ENCODE measurements at places on chromosomes 2 and 18. TPM values are rescaled to one million over a fixed set of nuclear protein-coding genes. Genes with fewer than 3 reads are reported as not detected.

DNA sequence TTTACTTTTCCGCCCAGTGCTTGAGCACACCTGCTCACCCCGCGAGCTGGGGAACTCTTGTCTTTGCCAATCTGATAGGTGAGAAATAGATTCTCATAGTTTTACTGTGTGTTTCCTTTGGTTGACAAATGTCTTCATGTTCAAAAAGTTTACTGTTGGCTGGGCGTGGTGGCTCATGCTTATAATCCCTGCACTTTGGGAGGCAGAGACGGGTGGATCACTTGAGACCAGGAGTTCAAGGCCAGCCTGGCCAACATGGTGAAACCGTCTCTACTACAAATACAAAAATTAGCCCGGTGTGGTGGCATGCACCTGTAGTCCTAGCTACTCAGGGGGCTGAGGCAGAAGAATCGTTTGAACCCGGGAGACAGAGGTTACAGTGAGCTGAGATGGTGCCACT is 10.3 kb downstream of the ODC1 start:
- H3K4me1 ChIP-seq = no peaks in the 10 kb centered on the region
- H3K36me3 ChIP-seq = no peaks in the 10 kb centered on the region
- no peak for DNase-seq
- H3K27ac ChIP-seq = no peak overlapping the region

- H3K36me3 ChIP-seq = no peaks in the 10 kb centered on the region
- no peak overlapping the region for H3K4me3 ChIP-seq
- no peak overlapping the region for H3K27ac ChIP-seq
- DNase-seq = no peak
- no peaks in the 10 kb centered on the region for H3K27me3 ChIP-seq
Measured at GRCh38 chr2:146412625-146413024, 1432.2 kb upstream of the ACVR2A start.

- DNase-seq = peak; percentile 84
- H3K27me3 ChIP-seq = no peaks in the 10 kb centered on the region
- H3K27ac ChIP-seq = no peak overlapping the region
Measured at GRCh38 chr2:10434886-10435819, 13.0 kb downstream of the ODC1 start.

GRCh38 chr18:7904529-7904928 is 337.4 kb downstream of the PTPRM start:
- H3K4me3 ChIP-seq = no peak overlapping the region
- no peaks in the 10 kb centered on the region for H3K4me1 ChIP-seq
- no peaks in the 10 kb centered on the region for H3K36me3 ChIP-seq
- no peak overlapping the region for H3K27ac ChIP-seq
- no peak for DNase-seq

DNA sequence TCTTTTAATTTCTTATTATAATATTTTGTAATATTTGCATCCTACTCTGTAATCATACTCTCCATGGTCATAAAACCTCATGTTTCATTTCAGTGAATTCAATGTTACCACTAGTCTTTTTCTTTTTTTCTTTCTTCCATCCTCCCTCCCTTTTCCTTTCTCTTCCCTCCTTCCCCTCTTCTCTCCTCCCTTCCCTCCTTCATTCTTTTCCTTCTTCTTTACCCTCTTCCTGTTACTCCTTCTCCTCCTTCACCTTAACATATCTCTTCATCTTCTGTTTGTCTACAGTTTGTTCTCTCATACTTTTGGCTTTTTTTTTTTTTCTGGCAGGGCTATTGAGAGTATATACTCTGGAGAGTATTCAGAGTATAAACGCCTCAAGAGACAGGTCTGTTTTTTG is 491.6 kb upstream of the ID2 start:
- H3K4me3 ChIP-seq = no peak overlapping the region
- H3K27me3 ChIP-seq = no peaks in the 10 kb centered on the region
- DNase-seq = no peak
- H3K27ac ChIP-seq = no peak overlapping the region
- H3K4me1 ChIP-seq = no peaks in the 10 kb centered on the region

DNA sequence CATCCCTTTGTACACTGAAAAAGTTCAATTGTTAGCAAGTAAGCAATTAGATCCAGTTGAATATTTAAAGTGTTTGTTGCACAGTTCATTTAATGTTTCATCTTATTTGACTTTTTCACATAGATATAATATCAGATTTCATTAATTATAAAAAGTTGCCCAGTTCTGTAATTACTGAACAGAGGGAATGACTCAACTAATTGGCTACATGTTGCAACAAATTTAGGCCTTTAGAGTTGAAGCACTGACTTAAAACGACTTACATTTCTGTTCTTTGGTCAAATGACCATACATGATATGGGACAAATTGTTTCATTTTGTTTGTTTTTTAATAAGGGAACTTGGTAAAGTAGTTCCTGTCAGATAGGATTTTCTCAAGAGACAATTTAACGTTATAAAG is 68.5 kb upstream of the FAM117B start:
- H3K27ac ChIP-seq = no peak overlapping the region
- H3K27me3 ChIP-seq = no peaks in the 10 kb centered on the region
- no peaks in the 10 kb centered on the region for H3K36me3 ChIP-seq
- no peaks in the 10 kb centered on the region for H3K4me1 ChIP-seq
- no peak overlapping the region for H3K4me3 ChIP-seq
- no peak for DNase-seq

DNA sequence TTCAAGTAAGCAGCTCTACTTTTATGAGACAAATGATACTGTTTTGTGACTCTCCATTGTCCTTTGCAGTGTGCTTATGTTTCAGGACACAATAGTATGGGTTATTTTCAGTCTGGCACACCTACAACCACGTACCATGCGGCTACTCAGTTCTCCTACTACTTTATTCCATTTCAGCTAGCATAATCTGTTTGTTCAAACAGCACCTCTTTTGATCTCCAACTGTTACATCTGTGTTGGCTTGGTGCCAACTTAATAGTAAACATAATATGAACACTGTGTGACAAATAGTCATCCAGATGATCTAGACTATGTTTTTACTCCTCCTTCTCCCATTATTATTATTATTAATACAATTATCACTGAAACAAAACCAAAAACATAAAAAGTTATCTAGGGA is 40.5 kb downstream of the MYO3B start:
- no peaks in the 10 kb centered on the region for H3K36me3 ChIP-seq
- no peak overlapping the region for H3K27ac ChIP-seq
- H3K4me3 ChIP-seq = no peak overlapping the region
- no peaks in the 10 kb centered on the region for H3K4me1 ChIP-seq
- no peaks in the 10 kb centered on the region for H3K27me3 ChIP-seq

GRCh38 chr2:86224645-86225355 is 25.5 kb downstream of the MRPL35 start:
- H3K4me1 ChIP-seq = peaks cover 7% of the 10 kb centered on the region
- no peaks in the 10 kb centered on the region for H3K36me3 ChIP-seq
- no peak overlapping the region for H3K27ac ChIP-seq
- no peak overlapping the region for H3K4me3 ChIP-seq

ST6GAL2 gene
- 0.87 TPM for total RNA-seq

CFAP65 gene
- total RNA-seq = 0.95 TPM

SPP2 gene
- 0.34 TPM for total RNA-seq

ANKMY1 gene
- total RNA-seq = 22.4 TPM
